Hindlimb muscle (tissue), 1 donor: ENCODE measurements at places on chromosomes 2 and 18.

- no peak for DNase-seq
Measured at GRCh38 chr18:74895686-74896085, 298.0 kb downstream of the ZNF407 start.

- DNase-seq = no peak
Measured at GRCh38 chr2:28088970-28089369, 198.4 kb downstream of the BABAM2 start.

DNA sequence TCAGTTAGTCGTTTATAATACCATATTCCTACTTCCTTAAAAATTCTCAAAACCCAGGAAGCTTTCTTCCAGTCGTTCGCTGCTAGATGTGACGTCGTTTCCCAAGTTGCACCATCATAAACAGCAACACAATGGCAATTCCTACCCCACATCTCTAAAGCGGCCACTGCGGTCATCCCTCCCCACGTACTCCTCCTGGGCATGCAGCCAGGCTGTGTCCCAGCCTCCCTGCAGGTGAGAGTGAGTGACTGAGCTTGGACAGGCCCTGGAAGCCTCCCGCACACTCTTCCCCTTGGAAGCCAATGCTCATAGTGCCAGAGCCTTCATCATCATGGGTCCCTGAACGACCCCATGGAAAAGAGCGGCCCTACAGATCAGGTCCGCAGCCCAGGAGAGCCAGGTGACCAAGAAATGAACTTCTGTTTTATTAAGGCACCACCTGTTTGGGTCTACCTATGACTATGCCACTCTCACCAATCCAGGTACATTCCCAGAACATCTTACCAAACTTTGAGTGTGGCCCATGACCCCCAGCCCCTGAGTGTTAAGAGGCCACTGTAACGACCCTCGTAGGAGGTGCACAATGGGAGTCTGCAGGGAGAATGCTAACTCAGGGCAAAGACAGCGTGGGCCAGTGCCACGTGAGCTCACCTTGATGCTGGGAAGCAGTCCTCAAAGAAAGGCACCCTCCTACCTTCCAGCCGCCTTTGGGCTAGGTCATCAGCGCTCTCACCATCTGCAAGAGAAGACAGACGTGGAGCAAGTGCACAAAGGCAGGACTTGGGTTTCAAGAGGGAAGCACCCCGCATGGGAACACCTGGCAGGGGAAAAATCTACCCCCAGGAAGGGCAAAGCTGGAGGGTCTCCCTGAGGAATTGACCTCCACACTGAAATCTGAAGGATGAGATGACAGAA, 74.7 kb upstream of the RAB6C start:
- no peak for DNase-seq

- no peak for DNase-seq
Measured at GRCh38 chr18:21930177-21930576, 189.6 kb downstream of the MIB1 start.

- DNase-seq = peak; percentile 37
Measured at GRCh38 chr2:45776160-45776955, 124.9 kb downstream of the PRKCE start.

DNA sequence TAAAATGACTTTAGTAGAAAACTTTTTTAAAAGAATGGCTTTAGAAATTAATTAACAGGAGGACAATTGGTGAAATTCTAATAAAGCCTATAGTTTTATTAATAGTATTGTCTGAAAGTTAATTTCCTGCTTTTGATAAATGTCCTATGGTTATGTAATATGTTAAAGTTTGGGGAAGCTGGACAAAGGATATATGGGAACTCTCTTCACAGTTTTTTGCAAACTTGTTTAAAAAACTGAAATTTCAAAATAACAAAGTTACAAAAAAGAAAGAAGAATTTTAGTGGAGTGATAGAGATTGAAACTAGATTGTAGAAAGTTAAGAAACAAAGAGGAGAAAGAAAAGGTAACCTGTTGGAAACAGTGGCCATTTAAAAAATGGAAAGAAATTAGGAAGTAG, 67.3 kb downstream of the SEMA4F start:
- DNase-seq = no peak

DNA sequence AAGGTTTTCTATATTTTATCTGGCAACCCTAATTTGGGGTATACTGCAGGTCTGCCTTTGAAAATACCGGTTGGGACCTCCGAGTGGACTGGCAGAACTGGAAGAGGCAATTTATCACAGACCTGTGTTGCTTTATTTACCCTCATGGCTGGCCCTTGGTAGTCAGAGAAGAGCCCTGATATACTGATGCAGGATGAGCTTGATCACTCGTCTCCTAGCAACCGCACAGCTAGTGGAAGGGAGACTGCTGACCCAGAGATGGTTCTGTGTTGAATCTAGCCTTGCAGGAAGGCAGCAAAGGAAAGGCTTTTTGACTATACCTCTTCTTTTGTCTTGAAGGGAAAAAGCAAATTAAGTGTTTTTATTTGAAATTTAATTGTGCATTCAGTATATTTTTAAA, 154.7 kb downstream of the EML6 start:
- no peak for DNase-seq

DNA sequence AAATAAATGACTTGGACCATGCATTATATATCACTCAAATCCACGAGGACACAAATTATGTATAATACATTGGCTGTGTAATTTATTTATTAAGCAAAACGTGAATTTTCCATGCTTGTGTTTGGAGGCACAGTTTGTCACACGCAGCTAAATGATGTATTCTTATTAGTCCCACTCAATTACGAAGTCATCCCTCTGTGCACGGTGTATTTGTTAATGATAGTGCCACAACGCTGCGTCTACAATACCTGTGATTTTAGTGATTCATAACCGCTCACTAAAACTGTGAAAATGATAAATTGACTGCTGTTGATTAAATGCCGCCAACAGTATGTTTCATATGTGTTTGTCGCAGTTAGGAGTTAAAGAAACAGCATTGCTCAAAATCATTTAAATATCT, 358.3 kb downstream of the ZNF516 start:
- DNase-seq = no peak

- DNase-seq = no peak
Measured at GRCh38 chr2:173435574-173435973, 80.9 kb downstream of the CDCA7 start.

- no peak for DNase-seq
Measured at GRCh38 chr2:66082581-66082980, 352.3 kb upstream of the MEIS1 start.

DNA sequence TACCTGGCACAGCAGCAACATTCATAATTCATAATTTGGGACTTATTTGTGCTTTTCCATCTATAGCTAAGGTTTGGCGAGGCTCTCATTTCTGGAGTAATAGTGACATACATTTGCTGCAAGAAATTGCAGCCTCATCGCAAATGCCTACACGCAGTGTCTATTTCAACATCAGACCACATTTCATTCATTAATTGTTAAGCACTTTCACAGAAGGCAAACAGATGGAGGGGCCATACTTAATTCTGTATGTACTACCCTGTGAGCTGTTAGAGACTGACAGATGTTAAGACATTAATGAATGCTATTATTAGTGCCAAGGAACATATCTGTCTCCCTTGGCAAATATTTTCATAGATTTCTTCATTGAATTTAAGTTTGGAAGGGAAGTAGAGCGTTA, 125.7 kb downstream of the UXS1 start:
- DNase-seq = no peak

DNA sequence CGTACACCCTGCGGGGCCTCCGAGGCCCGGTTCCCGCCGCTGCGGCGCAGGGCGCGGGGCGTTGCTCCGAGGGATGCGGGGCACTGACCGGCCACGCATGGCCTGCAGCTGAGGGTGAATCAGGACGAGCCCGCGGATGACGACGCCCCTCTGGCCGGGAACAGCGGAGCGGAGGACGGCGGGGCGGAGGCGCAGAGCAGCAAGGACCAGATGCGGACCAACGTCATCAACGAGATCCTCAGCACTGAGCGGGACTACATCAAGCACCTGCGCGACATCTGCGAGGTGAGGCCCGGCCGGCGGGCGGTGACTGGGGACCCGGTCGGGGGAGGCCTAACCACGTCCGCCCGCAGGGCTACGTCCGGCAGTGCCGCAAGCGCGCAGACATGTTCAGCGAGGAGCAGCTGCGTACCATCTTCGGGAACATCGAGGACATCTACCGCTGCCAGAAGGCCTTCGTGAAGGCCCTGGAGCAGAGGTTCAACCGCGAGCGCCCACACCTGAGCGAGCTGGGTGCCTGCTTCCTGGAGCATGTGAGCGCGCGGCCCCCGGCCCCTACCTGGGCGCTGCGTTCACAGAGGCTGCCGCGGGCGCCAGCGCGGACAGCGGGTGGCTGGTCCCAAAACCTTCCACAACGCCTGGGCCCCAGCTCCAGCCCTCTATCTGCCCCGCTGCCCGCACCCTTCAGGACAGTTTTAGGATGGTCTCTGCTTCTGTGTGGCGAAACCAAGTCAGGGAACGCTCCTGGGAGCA, 53.2 kb downstream of the FAM168B start:
- DNase-seq = no peak

- no peak for DNase-seq
Measured at GRCh38 chr2:213238753-213239495, 45.3 kb upstream of the SPAG16 start.

DNA sequence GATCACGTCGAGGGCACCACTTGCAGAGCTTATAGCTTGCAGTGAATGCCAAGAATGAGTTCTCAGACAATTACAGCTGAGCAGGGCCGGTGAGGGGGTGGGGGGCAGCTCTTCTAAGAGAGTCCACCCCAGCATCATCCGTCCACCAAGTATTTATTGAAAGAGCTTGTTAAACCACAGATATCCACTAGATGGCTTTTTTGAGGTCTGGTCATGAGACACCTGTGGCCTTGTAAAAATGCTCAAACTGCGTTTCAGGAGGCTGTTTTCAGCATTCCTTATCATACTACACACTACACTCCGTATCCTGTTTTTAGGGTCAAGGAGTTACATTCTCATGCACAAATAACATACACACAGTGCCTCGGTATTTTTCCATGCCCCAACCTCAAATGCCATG, 51.5 kb downstream of the DNAJC10 start:
- no peak for DNase-seq

DNA sequence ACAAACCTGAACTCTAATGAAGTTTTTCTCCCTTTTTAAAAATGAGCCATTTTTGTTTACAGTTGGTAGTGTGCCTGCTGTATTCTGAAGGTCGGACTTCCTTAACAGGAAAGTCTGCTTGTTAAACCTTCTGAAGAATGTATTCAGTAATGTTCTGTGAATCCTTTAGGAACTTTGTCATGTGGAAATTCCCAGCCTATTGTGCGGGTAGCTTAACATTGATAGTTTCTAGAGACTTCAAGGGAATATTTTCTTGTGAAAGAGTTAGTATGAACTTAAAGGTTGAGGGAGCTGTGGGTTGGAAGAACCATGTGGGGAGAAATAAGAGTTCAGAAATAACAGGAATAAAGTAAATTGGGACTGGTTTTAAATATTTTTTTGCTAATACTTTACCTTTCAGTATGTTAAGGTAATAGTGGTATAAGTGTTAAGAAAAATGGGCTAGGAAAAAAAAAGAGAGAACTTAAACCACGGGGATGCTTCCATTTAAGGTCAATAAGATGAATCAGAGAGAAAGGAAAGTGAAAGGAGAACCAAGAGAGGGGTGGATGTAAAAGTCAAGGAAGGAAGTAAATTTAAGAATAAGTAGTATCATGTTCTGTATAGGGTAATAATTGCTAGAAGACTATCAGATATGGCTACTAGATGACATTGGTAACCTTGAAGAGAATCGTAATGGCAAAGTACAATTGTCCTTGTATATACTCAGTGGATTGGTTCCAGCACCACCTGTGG, 90.5 kb downstream of the PMS1 start:
- no peak for DNase-seq

- DNase-seq = no peak
Measured at GRCh38 chr18:41881285-41881684, 73.7 kb upstream of the PIK3C3 start.

- no peak for DNase-seq
Measured at GRCh38 chr2:134246154-134246874, 7.6 kb upstream of the MGAT5 start.

DNA sequence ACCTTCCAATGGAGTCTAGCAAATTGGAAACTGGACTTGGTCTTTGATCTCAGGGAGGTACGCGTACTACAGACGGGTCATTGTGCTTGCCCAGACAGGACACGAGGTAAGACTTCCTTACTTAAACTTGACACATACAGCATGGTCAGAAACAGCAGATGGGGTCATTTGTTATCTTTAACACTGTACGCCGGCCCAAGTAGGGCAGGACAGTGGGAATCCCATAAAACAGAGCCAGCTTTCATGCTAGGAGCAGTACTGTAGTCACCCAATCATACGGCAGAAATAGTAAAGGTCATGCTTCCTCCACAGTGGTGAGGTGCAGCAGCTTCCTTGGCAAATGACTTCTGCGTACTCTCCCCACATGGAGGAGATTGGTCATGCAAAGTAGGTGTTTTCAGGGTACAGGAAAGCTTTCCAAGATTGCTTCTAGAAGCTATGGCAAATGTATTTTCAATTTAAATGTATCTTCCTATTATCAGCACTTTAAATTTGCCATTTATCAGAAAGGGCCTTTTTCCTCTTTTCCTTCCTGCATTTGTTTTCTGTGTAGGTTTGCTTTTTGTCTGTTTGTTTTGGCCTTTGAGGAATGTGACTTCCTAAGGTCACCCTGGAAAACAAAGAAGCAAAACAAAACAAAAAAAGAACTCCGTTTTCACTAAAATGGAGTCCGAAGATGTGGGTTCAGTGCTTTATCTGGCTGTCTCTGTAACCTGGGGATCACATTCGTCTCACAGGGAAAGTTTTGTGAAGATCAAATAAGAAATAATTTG, 74.0 kb upstream of the DSG1 start:
- no peak for DNase-seq

GRCh38 chr2:29560566-29560965, 360.8 kb downstream of the ALK start:
- no peak for DNase-seq

GRCh38 chr2:163132850-163133249, 294.3 kb upstream of the KCNH7 start:
- no peak for DNase-seq

DNA sequence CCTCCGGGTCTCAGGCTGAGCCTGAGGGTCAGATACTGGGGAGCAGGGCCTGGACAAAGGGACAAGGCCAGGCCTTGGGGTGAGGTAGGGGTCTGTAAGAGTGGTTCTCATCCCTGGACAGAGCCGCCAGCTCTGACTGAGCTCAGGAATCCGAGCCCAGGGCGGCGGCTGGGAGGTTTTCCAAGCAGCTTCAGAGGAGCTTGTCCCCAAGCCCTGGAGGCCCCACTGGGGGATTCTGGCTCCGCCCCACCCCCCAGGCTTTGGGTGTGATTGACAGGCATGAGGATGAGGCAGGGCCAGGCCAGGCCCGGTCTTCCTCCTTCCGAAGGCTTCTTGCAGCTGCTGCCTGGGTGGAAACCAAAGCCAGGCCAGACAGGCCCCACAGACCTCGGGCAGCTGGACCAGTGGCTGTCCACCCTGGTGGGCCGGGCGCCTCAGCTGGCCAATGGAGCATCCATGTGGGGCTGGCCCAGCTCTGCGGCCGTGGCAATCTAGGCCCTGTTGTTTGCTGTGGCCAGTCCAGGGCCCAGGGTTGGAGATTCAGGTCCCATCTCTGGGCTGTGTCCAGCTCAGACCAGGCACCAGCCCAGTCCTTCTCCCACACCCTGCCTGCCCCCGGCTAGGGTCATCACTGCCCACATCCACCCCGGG, 23.1 kb upstream of the GPC1 start:
- DNase-seq = no peak

GRCh38 chr2:118697781-118698180, 149.7 kb downstream of the EN1 start:
- no peak for DNase-seq

GRCh38 chr2:19371996-19372582, 13.7 kb upstream of the OSR1 start:
- DNase-seq = no peak
